ENCODE measurements at places on chromosomes 12 and 14.

- DNase-seq = no peak
These were observed 11.9 kb downstream of the ZNF664 start for GRCh38 chr12:123984903-123985302.

DNA sequence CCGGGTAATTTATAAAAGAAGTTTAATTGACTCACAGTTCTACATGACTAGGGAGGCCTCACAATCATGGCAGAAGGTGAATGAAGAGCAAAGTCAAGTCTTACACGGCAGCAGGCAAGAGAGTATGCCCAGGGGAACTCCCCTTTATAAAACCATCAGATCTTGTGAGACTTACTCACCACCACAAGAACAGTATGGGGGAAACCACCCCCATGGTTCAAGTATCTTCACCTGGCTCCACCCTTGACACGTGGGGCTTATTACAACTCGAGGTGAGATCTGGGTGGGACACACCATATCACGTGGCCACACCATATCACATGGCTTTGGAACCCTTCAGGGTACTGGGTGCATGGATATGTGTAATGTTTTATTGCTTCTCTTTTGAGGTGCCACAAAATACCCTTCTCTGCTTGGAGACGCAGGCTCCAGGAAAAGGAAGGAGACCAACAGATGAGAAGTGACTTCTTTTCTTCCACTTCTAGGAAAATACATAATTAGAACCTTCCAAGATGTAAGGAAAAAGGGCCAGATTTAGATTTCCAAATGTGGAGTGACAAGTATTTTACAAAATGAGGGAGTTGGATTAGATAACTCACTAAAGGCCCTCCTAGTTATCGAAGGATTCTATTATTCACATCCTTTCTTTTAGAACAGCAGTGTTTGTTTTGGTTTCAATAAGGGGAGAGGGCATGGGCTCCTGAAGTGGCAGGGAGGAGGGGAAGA lies 33.1 kb upstream of the ETFBKMT start:
- DNase-seq = no peak

DNA sequence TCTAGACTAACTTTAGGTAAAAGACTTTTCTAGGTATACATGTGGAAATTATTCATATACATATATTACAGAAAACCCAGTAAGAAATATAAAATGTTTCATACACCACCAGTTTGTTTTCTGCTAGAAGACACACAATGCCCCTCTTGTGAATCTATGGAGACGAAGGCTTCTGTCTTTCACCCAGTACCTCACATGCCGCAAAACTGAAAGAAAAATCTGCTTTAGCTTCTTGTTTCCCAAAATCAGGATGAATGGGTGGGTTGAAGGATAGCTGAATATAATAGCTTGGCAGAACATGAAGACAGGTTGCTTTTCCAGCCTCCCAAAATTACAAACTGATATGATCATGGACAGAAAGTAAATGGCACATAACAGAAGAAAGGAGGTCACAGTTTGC lies 1.3 kb downstream of the TAS2R30 start:
- DNase-seq = no peak

GRCh38 chr12:49033611-49034285 lies 15.2 kb upstream of the PRKAG1 start:
- no peak for DNase-seq

DNA sequence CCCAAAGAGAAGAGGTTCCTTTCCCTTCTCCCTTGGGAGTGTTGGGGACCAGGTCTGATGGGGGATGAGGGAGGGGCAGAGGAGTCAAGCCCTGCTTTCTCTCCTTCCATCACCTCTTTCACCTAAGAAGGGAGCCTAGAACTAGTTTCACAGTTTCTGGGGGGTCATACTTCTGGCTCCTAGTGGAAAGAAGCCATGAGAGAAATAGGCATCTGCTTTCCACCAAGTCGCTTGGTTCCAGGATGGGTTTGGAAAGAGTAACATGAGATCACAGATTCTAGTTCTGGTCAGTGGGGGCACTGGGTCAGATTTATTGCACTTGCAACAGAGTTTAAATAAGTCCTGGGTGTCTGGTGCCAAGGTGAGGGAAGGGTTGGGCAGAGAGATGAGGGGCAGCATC lies 10.5 kb upstream of the ZNF385A start:
- DNase-seq = no peak

Measured in activated T-cell treated with anti-CD3 and anti-CD28 coated beads, Interleukin-2, amount 50 U/mL, for 4 hours (primary cell).